CD4-positive, CD25-positive, alpha-beta regulatory T cell (primary cell): ENCODE measurements at places on chromosomes 1 and 21.
A peak's percentile ranks its signal among the peaks of the same experiment; 100 is the strongest.

GRCh38 chr1:115258302-115258866 lies 79.7 kb downstream of the NGF start:
- DNase-seq = no peak

- DNase-seq = peak; percentile 63
These were observed 22.4 kb upstream of the RUNX3 start for GRCh38 chr1:24952413-24952841.

DNA sequence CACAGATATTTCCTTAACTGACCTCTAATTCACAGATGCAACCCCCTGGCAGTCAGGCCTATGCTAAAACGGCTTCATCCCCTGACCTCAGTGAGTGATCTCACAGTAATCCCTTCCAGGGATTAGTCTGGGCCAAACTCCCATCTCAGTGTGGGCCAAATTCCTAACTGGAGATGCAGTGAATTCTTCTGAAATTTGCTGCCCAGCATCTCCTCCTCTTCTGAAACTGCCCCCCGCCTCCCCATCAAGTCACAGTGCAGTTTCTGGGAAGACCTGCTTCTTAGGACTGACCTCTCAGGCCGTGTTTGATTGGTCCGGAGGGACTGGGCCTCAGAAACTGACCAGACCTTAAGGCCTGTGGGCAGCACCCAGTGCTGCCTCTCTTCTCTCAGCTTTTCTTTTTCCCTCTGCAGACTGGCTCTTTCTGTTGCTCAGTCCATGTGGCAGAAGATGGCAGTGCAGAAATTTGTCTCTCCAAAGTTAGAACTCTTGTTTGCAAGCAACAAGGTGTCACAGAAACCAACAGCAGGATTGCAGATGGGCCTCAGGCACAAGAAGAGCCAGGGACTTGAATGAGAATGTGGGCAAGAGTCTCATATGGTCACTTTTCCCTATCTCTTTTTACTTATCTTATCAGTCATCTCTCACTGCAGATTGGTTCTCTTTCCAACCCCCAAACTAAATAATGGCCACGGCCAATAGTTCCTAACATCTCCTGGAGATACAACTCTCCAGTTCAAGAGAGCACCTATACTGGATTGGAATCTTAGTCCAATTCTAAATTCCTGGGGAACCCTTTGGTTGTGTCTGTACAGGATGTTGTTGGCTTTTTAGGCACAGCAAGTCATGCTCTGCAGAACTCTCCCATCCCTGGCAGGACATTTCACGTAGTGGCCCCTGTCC lies 95.5 kb upstream of the RALGPS2 start:
- no peak for DNase-seq

DNA sequence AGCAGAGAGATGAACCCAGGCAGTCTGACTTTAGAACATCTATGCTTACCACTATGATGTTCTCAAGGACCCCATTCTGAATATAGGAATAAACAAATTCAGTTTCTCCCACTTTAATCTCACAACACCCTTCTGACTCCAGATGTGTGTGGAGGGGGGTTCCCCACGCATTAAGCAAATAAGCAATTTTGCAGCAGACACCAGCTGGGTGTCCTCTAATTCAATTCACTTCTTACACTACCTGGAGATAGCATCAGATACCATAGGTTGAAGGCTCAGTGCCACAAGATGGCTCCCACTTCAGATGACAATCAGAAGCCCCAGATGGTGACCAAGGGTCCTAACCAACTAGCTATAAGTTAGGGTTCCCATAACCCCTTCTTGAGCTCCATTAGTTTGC lies 30.3 kb upstream of the CEP350 start:
- DNase-seq = no peak

GRCh38 chr1:230284891-230285290 lies 141.2 kb downstream of the PGBD5 start:
- no peak for DNase-seq

- no peak for DNase-seq
These were observed 39.9 kb downstream of the ATF3 start for GRCh38 chr1:212648431-212648830.

GRCh38 chr1:180791806-180792205 lies 120.9 kb upstream of the KIAA1614 start:
- DNase-seq = peak; percentile 57

DNA sequence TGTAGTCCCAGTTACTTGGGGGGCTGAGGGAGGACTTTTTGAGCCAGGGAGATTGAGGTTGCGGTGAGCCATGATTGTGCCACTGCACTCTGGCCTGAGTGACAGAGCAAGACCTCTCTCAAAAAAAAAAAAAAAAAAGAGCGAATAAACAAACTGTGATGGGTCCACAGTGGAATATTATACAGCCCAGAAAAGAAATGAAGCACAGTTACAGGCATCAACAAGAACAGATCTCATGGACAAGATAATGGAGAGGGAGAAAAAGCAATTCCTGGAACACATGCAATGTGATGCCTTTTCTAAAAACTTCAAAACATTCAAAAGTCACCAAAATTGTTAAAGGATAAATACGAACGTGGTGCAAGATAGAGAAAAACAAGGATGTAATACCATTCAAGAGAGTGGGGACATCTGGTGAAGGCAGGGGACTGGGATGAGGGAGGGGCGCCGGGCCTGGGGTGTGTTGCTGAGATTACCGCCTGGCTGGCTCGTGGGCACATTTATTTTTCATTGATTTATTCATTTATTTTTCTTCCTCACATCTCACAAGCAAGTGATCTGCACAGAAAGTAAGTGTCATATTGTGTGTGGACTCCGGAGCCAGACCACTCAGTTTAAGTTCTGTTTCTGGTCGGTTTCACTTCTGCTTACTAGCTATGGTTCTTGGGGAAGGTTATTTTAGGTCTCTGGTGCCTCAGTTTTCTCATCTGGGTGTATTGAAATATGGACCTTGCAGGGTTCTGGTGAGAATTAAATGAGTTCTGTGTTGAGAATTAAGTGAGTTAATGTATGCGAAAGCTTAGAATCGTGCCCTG lies 30.1 kb downstream of the ABCG1 start:
- no peak for DNase-seq

GRCh38 chr1:235675152-235675890 lies 25.7 kb upstream of the GNG4 start:
- no peak for DNase-seq

DNA sequence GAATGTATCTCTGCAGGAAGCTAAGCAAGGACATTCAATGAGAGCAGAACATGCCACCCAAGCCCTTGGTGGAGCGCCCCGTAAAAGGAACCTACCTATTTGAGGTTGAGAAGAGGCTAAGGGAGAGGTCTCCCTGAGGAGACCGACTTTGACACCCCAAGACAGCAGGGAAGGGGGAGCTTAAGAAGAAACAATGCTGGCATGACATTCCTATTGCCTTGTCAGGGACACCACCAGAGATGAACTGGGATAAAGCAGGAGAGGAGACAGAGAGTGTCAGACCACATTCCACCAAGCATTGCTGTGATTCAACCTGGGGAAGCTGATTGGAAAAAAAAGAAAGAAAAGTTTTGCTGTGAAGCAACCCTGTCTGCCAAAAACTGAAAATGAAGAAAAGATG lies 13.3 kb upstream of the S100A2 start:
- no peak for DNase-seq
